ENCODE measurements at places on chromosomes 1 and 21.

DNA sequence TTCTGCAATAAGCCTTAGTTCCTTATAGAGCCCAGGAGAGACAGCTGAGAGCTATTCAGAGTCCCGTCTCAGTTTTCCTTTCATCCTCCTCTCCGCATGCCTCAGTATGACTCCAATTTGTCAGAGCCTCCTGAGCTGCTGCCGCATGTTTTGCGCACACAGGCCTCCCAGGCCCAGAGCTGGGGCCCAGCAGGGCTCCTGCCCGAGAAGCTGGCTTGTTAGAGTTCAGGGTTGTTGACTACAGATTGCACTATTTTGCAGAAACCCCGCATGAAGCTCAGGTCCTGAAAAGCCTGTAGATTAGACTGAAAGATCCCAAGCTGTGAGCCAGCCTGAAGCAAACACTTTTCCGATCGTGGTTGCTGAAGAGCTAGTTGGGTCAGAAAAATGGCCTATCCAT is 51.5 kb downstream of the IGSF5 start:
- no peak for DNase-seq

GRCh38 chr1:3881193-3881480 is 18.9 kb downstream of the C1orf174 start:
- no peak for DNase-seq

- DNase-seq: peak; percentile 23
Measured at GRCh38 chr1:22038036-22038435, 14.5 kb upstream of the CDC42 start.

DNA sequence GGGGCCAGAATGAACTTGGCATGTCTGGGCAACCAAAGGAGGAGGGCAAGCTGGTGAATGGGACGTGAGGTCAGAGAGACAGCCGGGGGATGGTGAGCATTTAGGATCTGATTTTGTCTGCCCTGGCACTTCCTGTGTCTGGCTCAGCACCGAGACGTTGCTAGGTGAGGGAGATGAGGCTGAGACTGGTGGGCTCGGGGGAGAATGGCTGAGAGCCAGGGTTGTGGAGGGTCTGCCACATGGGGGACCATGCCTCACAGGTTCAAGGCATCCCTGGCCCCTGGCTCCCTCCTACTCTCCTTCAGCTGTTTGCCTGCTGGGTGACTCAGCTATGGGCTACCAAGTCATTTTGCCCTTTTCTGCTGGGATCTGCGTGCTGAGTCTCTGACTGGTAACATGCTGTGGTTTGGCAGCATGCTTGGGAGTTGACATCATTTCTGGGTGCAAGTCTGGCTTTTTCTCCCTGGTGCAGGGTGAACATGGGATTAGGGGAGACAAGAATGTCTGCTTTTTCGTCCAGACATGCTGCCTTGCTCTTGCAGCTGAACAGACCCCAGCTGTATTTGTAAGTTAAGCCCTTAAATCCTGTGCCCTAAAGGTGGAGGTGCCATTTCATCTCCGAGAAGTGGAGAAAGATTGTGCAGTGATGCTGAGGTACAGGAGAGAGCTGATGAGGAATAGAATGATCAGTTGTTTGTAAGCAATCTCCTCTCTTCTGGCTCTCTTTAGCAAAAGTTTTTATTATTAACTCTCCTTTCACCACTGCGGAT is 17.6 kb downstream of the GALNT2 start:
- peak; percentile 95 for DNase-seq
